ENCODE measurements at places on chromosomes 5 and 9.

GRCh38 chr5:19175776-19176570 is 812.0 kb downstream of the CDH18 start:
- no peak for DNase-seq

GRCh38 chr5:82307451-82307850 is 29.3 kb upstream of the RPS23 start:
- DNase-seq = no peak

DNA sequence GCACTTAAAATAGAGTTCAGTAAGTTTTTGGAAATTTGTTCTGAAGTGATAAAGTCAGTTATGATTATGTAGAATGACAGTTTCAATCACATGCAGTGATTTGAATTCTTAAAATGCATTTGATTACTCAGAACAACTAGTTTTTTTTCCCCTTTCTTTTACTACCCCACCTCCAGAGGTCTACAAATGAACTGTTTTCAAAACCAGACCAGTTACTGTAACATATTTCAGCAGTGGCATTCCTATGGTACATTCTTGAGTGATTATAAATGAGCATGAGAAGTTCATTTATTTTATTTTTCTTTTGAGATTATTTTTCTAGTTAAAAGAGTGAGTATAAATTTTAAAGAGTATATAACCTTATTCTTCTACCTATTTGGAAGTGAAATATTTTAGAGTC is 71.6 kb downstream of the NNT start:
- DNase-seq = no peak

- no peak for DNase-seq
Measured at GRCh38 chr5:150734579-150735384, 24.0 kb downstream of the DCTN4 start.

- no peak for DNase-seq
Measured at GRCh38 chr9:71506821-71507220, 261.5 kb downstream of the CEMIP2 start.

- DNase-seq = no peak
Measured at GRCh38 chr5:135112008-135112725, 78.1 kb upstream of the PITX1 start.

DNA sequence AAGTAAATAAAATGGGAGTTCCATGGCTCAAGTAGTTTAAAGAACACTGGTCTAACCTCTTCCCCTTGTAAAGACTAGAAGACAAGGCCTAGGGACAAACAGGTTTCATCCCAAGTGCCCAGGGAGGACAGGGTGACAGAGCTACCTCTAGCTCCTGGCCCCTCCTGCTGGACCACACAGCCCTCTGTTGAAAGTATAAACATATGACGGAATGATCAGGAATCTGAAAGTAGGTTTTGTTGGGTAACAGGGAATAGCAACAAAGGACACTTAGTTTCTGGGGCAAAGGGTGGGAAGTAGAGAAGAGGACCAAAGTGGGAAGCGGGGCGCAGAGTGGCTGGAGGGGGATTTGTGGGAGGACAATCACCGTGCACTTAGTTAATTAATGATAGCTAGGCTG is 67.0 kb upstream of the DAB2IP start:
- no peak for DNase-seq

DNA sequence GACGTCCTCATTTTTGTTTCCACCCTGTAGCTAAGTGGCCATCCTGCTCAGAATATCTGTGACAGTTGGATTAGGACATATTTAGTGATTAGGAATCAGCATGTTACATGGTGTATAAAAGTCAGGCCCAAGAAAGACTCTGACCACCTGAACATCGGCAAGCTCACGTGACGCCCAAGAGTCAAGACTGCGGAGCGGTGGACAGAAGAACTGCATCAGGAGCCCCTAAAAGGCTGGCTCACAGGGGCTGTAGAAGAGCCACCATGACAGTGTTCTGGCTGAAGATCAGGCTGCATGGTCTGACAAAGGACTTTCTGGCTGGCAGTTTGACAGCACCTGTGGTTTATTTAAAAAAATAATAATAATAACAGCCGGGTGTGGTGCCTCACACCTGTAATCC is 185.3 kb downstream of the AUH start:
- DNase-seq = no peak

DNA sequence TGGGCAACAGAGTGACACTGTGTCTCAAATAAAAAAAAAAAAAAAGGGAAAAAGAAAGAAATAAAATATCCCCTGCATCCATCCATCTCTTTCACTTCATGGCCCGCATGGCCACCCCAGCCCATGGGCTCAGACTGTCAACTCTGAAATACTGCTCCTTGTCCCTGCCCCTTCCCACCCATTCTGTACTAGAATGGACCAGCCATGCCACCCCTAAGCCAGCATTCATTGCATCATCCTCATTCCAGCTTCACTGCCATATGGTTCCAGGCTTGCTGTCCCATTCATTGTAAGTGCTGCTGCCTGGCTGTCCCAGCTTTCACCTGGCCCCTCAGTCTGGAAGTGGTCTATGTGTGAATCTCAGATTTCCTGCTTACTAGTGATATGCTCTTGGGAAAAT is 46.2 kb downstream of the SPRY4 start:
- DNase-seq = no peak

Measured in HCT116 (cell line).